ENCODE measurements at places on chromosomes 1 and 21.

DNA sequence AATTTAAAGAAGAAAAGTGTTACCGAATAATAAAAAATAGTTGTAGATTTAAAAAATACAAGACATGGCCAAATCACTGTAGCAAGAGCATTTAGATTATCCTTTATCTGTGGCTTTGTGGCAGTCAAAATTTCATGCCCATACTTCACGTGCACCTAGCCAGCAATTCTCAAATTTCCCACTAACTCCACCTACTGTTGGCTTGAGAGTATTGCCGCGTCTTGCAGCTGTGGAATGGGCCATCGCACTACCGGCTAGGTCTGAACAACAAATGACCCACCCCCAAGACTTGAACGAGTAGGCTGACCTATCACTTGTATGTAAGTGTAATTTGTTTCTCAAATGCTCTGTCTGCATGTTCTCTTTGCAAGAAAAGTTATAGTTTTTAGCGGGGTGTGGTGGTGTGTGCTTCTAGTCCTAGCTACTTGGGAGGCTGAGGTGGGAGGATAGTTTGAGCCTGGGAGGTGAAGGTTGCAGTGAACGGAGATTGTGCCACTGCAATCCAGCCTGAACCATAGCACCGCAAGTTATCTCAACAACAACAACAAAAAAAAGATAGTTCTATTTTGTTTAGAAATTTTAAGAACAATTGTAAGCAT is 4.1 kb downstream of the KRTAP13-4 start:
- DNase-seq, result peak; percentile 30

- DNase-seq, result no peak
These were observed 48.8 kb downstream of the KCNK1 start for GRCh38 chr1:233662575-233663304.

DNA sequence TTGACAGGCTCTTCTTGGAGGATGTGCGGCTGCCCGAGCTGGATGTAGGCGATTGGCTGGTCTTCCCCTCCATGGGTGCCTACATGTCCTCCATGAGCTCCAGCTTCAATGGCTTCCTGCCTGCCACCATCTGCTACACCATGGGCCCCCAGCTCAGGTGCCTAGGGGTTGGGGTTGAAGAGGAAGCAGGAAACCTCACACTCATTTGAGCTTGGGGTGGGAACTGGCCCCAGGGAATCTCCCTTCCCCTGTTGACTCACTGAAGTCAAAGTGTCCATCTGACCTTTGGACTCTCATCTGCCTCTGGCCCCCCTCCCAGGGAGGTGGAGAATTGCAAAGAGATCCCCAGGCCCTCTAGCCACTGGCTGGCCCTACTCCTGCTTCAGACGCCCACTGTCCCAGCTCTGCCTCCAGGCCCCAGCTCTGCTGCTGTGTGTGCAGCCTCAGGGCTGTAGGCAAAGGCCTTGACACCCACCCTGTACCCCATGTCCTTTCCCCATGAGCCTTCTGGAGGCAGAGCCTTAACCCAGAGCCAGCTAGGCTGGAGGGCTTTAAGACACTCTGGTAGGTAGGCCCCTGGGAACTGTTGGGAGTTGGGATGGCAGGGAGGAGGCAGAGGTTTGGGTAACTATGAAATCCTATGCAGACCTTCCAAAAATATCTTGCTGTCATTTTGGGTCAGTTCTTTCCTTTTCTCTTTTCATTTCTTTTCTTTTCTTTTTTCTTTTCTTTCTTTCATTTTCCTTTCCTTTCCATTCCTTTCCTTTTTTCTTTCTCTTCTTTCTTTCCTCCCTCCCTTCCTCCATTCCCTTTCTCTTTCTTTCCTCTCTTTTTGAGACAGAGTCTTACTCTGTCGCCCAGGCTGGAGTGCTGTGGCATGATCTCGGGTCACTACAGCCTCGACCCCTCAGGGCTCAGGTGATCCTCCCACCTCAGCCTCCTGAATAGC is 66.9 kb upstream of the TINAGL1 start:
- DNase-seq, result no peak

- peak; percentile 21 for DNase-seq
These were observed 1.7 kb downstream of the PLEKHM2 start for GRCh38 chr1:15685820-15686219.

GRCh38 chr1:15055736-15056415 is 97.7 kb upstream of the TMEM51 start:
- no peak for DNase-seq

- DNase-seq, result no peak
These were observed 76.3 kb upstream of the ZRANB2 start for GRCh38 chr1:71157151-71157550.

DNA sequence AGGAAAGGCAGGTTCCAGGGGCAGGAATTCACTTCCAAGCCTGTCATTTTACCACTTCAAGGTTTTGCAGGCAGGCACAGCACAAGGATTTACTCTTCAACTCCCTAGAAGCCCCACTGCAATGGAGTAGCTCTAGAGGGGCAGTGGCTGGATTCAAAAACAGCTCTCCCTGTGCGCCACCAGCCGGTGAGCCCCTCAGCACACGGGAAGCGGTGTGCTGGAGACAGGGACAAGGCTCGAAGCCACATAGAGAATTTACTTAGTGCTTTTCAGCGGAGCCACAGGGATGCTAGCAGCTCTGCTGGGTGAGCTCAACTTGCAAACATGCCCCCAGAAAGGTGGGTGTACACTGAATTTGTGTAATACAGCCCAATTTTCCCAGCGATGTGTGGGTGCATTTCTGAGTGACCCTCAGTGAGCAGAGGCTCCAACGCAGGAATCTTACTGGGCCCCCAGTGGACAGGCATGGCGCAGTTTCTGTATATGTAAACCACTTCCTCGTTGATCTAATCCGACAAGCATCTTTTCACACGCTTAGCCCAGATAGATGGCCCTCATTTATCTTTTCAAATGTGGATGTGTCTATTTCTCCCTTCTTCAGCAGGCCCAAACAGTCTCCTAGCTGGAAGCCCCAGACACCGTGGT is 10.9 kb downstream of the VWA5B1 start:
- no peak for DNase-seq

DNA sequence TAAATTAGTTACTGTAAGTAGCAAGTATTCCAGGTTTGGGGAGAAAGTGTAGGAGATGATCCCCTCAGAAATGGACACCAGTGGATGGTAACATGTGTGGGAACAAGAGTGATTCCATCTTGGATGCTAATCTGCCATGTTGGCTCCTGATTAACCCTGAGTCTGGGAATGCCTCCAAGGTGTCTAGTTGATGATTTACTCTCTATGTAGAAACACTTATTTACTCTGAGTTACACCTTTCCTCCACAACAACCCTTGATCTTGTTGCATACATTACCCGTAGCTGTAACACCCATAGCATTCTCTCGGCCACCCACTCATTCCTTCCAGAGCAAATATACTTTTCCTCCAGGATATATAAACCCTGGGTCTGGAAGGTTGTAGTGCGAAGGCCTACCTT is 315.9 kb upstream of the GREM2 start:
- DNase-seq, result no peak

GRCh38 chr1:54805981-54806381 is 4.9 kb upstream of the TTC22 start:
- no peak for DNase-seq

- peak; percentile 56 for DNase-seq
These were observed 53.6 kb upstream of the SSBP3 start for GRCh38 chr1:54459726-54460191.

DNA sequence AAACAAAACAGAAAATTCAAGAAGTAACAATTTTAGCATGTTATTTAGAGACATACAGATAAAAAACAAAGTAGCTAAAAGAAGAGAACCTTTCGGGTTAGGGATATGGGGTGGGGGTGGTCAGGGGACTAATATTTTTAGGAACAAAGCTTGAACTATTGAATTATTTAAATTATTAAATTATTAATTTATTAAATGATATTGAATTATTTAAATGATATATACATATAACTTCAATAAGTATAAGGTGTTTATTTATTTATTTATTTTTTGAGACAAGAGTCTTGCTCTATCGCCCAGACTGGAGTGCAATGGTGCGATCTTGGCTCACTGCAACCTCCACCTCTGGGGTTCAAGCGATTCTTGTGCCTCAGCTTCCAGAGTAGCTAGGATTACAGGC is 36.0 kb downstream of the EIF2B3 start:
- no peak for DNase-seq

GRCh38 chr1:155607708-155608107 is 2.3 kb upstream of the MSTO1 start:
- no peak for DNase-seq

DNA sequence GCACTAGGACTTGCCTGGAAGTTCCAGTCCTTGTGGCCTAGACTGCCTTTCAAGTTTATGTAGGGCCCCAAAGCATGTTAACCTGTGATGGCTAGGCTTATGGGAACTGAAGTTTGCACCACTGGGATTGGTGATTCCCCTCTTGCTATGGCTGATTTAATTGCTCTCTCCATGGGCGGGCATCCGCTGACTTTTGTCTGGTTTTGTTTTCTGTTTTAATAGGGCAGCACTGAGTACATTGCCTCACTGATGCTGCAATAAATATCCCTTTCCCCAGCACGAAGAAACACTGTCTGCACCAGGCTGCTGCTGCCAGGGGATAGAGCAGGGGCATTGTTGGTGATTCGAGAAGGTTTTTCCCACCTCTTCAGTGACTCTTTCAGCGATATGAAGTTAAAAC is 73.3 kb upstream of the PDE4B start:
- DNase-seq, result no peak

DNA sequence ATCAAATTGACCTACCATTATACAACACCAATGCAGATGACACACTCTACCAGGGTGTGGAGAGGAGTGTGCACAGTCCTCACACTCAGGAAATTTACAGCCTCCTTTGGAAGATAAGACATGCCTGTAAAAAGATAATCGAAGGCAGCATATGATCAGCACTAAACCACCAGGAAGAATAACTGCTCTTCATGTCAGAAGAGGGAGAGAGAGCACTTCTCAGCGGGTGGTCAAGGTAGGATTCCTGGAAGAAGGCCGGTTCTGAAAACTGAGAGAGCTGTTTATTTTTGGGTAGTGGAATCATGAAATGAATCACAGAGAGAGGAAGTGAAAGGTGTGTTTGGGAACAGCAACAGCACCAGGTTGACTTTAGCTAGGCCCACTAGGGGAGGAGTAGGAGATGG is 14.0 kb upstream of the ZNF697 start:
- no peak for DNase-seq

DNA sequence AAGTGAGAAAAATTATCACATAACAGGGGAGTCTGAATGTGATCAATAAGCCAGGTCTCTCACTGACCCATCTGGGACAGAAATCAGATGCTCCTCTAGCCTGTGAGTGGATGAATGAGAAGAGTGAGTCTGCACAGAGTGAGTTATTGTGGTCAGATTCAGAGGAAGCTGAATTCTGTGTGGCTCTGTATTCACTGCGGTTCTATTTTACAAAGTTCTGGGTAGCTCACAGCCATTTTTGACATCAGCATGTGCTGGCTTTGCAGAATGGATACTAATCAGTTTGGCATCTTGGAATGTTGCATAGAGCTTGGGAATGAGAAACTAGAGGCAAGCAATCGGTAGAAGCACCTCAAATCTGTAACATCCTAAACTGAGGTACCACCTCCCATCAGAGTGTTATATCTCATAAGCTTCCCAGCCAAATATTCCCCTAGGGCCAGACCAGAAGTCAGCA is 3.8 kb downstream of the COLGALT2 start:
- DNase-seq, result no peak

- no peak for DNase-seq
These were observed 9.5 kb downstream of the LSS start for GRCh38 chr21:46218906-46219590.
